Glutamatergic neuron (in vitro differentiated cells): ENCODE measurements at places on chromosomes 1 and 21. TPM values are rescaled to one million over a fixed set of nuclear protein-coding genes. Genes with fewer than 3 reads are reported as not detected.

GRCh38 chr21:38434913-38435533 is 63.3 kb downstream of the ERG start:
- no peak for DNase-seq

- DNase-seq, result no peak
Observed at GRCh38 chr21:41741253-41742072, 25.4 kb downstream of the RIPK4 start.

- DNase-seq, result no peak
Observed at GRCh38 chr1:154467434-154468102, 34.5 kb upstream of the TDRD10 start.

DNA sequence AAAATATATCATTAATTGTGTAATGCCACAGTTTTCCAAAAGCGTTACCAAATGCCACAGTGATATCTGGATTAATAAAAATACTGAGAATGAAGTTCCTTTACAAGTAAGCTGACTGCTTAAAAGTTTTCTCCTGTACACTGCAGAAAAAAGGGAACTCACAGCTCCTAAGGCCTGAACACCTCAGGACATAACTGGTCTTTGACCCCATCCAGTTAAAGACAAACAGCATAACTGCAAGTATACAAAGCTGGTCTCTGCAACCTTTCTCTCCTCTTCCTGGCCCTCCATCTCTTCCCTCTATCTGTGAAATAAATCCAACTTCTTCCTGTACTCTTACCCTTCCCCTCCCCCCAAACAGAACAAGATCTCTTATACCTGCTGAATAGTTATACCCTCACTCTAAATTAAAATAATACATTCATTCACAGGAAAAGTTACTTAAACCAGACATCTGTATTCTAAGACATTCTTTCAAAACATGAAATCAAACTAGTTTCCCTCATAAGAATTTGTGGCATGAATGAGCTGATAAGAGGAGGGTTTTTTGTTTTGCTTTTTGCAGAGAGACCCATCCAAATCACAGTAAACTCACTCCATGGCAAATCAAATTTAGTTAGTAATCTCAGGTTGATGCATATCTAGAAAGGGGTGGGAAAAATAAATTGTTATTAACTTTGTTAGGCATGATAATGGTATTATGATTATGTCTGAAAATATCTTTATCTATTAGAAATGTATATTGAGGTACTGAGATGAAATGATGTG is 2.9 kb downstream of the DIPK1A start:
- no peak for DNase-seq

GRCh38 chr21:15112858-15113257 is 48.1 kb upstream of the NRIP1 start:
- DNase-seq, result no peak

- DNase-seq, result no peak
Observed at GRCh38 chr1:6869545-6869944, 84.3 kb downstream of the CAMTA1 start.

The PSEN2 gene
- 22.2 TPM for total RNA-seq

The OLFML3 gene
- total RNA-seq, result 2.9 TPM

The CELSR2 gene
- total RNA-seq, result 181 TPM

The AJAP1 gene
- 3.5 TPM for total RNA-seq

The ZNF648 gene
- total RNA-seq, result not detected
